ENCODE measurements at places on chromosomes 5 and 9. TPM values are rescaled to one million over a fixed set of nuclear protein-coding genes. Genes with fewer than 3 reads are reported as not detected.

DNA sequence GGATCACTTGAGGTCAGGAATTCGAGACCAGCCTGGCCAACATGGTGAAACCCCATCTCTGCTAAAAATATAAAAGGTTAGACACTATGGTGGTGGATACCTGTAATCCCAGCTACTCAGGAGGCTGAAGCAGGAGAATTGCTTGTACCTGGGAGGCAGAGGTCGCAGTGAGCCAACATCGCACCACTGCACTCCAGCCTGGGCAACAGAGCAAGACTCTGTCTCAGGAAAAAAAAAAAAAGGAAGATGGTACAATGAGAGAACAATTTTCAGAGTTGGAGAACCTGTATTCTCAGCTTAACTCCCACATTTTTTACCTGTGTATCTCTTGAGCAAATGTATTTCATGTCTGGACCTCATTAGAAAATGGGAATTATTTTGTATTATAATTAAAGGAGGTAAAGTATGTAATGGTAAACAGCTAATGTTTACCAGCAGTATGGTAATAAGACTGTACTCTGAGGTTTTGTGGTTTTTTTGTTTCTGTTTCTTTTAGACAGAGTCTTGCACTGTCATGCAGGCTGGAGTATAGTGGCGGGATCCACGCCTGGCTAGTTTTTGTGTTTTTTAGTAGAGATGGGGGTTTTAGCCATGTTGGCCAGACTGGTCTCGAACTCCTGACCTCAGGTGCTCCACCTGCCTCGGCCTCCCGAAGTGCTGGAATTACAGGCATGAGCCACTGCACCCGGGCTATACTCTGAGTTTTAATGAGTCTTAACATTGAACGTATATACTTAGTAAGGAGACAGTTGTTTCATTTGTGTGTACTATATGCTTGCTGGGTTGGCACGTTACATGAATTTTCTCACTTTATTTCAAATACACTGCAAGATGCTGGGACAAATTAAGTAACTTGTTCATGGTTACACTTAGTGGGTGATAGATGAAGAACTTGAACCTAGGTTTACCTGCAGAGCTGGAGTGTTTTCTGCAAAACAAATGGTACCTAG is 16.2 kb downstream of the UHRF2 start:
- DNase-seq, result no peak
- peaks cover 14% of the 10 kb centered on the region for H3K4me1 ChIP-seq
- H3K36me3 ChIP-seq, result no peaks in the 10 kb centered on the region
- H3K27ac ChIP-seq, result peak overlapping the region; percentile 47

DNA sequence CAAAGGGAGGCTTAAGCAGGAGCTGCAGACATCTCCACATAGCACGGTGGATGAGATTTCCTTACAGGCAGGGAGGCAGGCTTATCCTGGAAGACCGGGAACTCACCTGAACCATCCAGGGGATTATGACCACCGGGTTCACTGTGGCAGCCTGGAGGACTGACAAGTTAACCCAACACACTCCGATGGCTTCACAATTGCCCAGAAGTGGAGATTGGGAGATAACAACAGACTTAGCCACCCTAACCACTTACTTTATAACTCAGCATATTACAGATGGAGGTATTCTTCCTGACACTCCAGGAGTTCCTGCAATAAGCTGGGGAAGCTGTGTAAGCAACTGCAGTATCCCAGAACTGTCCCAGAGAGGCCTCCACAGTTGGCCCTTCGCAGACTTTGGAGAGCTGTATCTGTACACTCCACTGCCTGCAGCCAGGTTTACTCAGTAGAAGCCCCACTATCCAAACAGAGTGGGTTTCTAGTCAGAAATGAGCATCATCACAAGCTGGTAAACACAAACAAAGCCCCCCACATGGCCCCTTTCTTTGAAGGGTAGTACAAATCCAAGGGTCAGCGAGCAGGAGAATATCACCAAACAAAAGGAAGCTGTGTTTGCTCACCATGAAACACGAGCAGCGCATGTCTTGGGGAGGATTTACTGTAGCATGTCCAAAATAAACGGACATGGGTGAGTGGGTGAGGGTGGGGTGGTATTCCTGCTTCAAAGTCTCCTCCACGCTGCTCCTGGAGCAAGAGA is 462.2 kb downstream of the RASEF start:
- H3K27me3 ChIP-seq, result no peaks in the 10 kb centered on the region
- no peaks in the 10 kb centered on the region for H3K4me1 ChIP-seq
- no peak overlapping the region for H3K27ac ChIP-seq
- no peak overlapping the region for H3K4me3 ChIP-seq
- no peaks in the 10 kb centered on the region for H3K36me3 ChIP-seq
- DNase-seq, result no peak

DNA sequence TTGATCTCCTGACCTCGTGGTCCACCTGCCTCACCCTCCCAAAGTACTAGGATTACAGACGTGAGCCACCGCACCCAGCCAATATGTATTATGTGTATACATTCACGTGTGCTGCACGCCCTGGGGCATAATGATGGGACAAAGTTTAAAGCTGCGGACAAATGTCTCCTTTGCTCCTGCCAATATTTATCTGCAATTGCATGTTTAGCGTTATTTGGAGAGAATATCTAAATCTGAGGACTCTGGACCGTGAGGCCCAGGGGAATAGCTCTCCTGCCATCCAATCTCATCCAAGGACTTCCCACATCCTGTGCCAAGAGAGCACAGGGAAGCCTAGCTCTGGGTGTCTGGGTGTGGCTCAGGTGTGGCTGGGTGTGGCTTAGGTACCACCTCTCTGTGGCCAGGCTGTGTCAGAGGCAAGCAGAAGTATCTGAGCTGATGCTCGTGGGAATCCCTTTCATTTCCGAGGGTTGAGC is 6.9 kb upstream of the BOD1 start:
- peaks cover 7% of the 10 kb centered on the region for H3K27me3 ChIP-seq
- no peak overlapping the region for H3K27ac ChIP-seq
- H3K36me3 ChIP-seq, result no peaks in the 10 kb centered on the region
- H3K4me1 ChIP-seq, result no peaks in the 10 kb centered on the region

- H3K36me3 ChIP-seq, result peaks cover 5% of the 10 kb centered on the region
- no peak overlapping the region for H3K27ac ChIP-seq
- no peaks in the 10 kb centered on the region for H3K27me3 ChIP-seq
- DNase-seq, result no peak
- H3K4me1 ChIP-seq, result no peaks in the 10 kb centered on the region
These were observed 22.3 kb downstream of the GALNT12 start for GRCh38 chr9:98829766-98830165.

DNA sequence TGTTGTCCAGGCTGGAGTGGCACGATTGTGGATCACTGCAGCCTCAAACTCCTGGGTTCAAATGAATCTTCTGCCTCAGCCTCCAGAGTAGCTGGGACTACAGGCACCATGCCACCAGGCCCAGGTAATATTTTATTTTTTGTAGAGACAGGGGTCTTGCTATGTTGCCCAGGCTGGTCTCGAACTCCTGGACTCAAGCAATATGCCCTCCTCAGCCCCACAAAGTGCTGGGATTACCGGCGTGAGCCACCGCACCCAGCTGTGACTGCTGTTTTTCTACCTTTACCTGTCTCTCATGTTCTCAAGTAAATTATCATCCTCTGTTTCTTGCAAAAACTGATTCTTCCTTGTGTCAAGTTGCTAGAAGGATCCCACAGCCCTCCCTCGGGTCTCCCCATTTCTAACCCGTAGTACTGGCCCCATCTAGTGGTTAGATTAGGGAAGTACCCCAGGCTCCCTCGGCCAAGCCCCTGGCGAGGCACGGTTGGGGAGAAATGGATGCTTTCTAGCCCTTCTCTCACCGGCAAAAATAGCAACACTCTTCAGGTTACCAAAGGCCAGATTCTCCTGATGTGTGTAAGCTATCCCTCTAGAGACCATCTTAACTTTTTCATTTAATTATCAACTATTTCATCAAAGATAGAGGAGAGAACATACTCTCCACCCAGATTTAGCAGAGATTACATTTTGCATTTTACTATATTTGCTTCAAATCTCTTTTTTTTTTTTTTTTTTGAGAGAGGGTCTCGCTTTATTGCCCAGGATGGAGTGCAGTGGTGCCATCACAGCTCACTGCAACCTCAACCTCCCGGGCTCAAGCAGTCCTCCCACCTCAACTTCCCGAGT is 19.2 kb upstream of the TOR1B start:
- no peak overlapping the region for H3K4me3 ChIP-seq
- DNase-seq, result peak; percentile 74
- H3K4me1 ChIP-seq, result peaks cover 3% of the 10 kb centered on the region
- H3K36me3 ChIP-seq, result no peaks in the 10 kb centered on the region

GRCh38 chr9:136543280-136543679 is 2.6 kb downstream of the NOTCH1 start:
- no peak for DNase-seq
- H3K36me3 ChIP-seq, result peaks cover 19% of the 10 kb centered on the region
- H3K4me1 ChIP-seq, result peaks cover 18% of the 10 kb centered on the region
- no peak overlapping the region for H3K27ac ChIP-seq
- no peak overlapping the region for H3K4me3 ChIP-seq

GRCh38 chr5:178442405-178443257 is 147.6 kb downstream of the COL23A1 start:
- no peaks in the 10 kb centered on the region for H3K36me3 ChIP-seq
- H3K4me1 ChIP-seq, result no peaks in the 10 kb centered on the region
- DNase-seq, result no peak
- no peak overlapping the region for H3K4me3 ChIP-seq
- H3K27ac ChIP-seq, result no peak overlapping the region

- H3K4me1 ChIP-seq, result peaks cover 7% of the 10 kb centered on the region
- no peak overlapping the region for H3K4me3 ChIP-seq
- H3K36me3 ChIP-seq, result no peaks in the 10 kb centered on the region
- H3K27me3 ChIP-seq, result no peaks in the 10 kb centered on the region
- no peak for DNase-seq
- no peak overlapping the region for H3K27ac ChIP-seq
These were observed 29.3 kb upstream of the FAT2 start for GRCh38 chr5:151620461-151620840.

DNA sequence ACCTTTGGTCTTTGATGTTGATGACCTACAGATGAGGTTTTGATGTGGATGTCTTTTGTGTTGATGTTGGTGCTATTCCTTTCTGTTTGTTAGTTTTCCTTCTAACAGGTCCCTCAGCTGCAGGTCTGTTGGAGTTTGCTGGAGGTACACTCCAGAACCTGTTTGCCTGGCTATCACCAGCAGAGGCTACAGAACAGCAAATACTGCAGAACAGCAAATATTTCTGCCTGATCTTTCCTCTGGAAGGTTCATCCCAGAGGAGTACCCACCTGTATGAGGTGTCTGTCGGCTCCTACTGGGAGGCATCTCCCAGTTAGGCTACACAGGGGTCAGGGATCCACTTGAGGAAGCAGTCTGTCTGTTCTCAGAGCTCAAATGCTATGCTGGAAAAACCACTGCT is 694.5 kb upstream of the CDH6 start:
- no peak for DNase-seq
- no peaks in the 10 kb centered on the region for H3K4me1 ChIP-seq
- H3K27me3 ChIP-seq, result no peaks in the 10 kb centered on the region
- H3K36me3 ChIP-seq, result no peaks in the 10 kb centered on the region

DNA sequence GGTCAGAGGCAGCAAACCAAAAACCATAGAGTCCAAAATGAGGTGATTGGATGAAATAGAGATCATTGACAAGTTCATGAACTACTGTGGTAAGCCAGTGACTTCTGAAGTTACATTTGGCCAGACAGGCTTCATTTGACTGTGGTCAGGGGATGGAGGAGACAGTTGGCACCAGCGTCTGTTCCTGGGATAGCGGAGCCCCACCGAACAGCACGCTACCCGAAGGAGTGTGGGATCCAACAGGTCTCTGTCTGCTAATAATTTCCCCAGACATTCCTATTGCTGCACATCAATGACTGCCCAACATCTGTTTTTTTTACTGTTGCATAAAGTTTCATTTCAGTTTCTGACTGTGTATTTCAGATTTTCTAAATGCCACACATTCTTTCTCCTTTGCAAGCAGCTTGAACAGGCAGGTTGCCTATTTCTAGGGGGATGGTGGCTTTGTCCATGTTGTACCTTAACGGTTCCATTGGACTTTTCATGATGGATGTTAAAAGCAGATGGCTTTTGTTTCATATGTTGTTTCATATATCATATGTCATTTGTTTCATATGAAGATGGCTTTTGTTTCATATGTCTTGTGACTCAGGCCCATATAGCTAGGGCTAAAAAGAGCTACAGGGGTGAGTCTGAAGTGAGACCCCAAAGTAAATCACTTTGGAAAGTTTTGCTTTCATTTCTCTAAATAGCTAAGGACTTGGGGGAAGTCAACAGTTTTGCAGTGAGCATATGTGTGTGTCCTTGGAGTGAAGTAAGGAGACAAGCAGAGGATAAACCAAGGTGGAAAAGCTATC is 180.8 kb downstream of the GOLPH3 start:
- no peaks in the 10 kb centered on the region for H3K36me3 ChIP-seq
- H3K4me1 ChIP-seq, result peaks cover 10% of the 10 kb centered on the region
- DNase-seq, result no peak
- H3K27me3 ChIP-seq, result no peaks in the 10 kb centered on the region
- no peak overlapping the region for H3K4me3 ChIP-seq

- no peaks in the 10 kb centered on the region for H3K36me3 ChIP-seq
- no peak for DNase-seq
- H3K4me3 ChIP-seq, result no peak overlapping the region
- H3K27ac ChIP-seq, result no peak overlapping the region
These were observed 52.8 kb downstream of the SPATA31C2 start for GRCh38 chr9:88085476-88085875.

DNA sequence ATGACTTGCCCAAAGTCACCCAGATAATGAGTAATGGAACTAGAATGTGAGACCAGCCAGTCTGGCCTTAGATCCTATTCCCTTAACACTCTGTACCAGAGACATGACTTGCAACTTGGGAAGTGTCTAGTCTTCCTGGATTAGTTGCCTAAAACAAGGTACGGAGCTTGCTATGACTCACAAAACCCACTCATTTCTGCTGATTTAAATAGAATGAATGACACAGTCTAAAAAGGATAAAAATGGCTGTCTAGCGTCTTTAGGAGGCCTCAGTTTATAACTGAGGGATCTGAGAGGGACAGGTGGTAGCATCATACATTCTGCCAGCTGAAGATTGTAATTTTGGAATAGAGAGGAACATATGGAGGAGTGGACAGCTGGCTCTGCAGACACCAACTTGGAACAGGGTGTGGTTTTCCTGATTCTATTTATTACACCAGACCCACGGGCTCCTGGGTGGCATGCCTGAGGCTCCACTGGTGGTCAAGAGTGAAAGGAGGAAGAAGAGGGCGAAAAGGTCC is 62.7 kb downstream of the ABLIM3 start:
- no peaks in the 10 kb centered on the region for H3K4me1 ChIP-seq
- no peaks in the 10 kb centered on the region for H3K36me3 ChIP-seq
- H3K27ac ChIP-seq, result no peak overlapping the region
- no peak overlapping the region for H3K4me3 ChIP-seq
- H3K27me3 ChIP-seq, result no peaks in the 10 kb centered on the region
- DNase-seq, result no peak

DNA sequence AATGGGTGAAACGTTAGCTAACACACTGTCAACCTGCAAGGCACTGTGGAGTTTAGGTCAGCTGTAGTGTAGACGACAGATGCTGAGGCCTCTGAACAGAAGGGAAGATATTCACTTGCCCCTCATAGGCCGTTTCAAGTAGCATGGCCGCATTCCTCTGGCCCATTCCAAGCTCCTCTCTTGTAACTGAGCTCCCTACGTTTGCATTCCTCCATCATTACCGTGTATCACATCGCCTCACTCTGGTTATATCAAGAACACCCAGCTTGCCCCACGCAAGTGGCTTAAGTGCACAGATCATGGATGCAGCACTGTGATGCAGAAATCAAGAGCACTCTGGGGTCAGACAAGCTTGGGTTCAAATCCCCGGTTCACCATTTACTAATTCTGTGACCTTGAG is 43.3 kb downstream of the PRELID2 start:
- no peaks in the 10 kb centered on the region for H3K36me3 ChIP-seq
- H3K27ac ChIP-seq, result no peak overlapping the region
- no peak overlapping the region for H3K4me3 ChIP-seq
- no peaks in the 10 kb centered on the region for H3K4me1 ChIP-seq

Gene OSMR
- 0.26 TPM for total RNA-seq

Gene SLC1A3
- 0.25 TPM for total RNA-seq

Gene EGFL7
- total RNA-seq, result 1.1 TPM

Gene PRSS3
- total RNA-seq, result 1.4 TPM

Gene OLFM1
- total RNA-seq, result not detected

Gene CYLC2
- not detected for total RNA-seq

Gene IL3
- total RNA-seq, result not detected

Measured in T-cell (primary cell).